Thoracic aorta (tissue), 2 donors: ENCODE measurements at places on chromosomes 7 and 10.
A peak's percentile ranks its signal among the peaks of the same experiment; 100 is the strongest.

DNA sequence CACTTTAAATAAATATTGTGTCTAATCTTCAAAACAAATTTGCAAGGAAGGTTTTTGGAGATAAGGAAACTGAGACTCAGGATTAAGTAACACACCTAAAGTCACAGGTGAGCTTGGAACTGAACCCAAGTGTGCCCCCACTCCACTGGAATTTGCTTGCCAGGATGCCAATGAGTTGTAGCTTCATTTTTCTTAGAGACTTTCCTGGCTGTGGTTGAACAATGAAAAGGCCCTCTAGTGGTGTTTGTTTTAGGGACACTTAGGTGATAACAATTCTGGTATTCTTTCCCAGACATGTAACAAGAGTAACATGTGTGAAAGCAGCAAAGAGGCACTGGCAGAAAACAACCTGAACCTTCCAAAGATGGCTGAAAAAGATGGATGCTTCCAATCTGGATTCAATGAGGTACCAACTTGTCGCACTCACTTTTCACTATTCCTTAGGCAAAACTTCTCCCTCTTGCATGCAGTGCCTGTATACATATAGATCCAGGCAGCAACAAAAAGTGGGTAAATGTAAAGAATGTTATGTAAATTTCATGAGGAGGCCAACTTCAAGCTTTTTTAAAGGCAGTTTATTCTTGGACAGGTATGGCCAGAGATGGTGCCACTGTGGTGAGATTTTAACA lies 1.5 kb downstream of the IL6 start:
- DNase-seq, result no peak

- no peak for DNase-seq
Observed at GRCh38 chr10:97684866-97685394, 2.1 kb downstream of the AVPI1 start.

GRCh38 chr7:32299133-32299702 lies 191.0 kb downstream of the LSM5 start:
- DNase-seq, result no peak

DNA sequence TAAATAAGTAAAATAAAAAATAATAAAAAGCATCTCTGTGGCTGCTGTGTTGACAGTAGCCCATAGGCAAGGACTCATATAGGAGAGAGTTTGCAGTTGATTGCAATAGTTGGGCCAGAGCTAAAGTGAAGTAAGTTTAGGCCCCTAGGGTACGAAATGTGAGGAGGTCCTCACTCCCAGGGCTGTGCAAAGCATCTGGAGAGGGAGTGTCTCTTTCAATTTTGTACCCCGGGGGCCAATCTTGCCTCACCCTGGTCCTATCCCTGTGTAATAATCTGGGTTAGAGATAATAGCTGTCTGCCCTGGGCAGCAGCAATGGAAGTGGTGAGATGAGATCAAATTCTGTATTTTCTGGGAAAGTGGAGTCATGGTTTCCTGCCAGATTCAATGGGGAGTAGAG lies 365.7 kb downstream of the GATA3 start:
- DNase-seq, result no peak

DNA sequence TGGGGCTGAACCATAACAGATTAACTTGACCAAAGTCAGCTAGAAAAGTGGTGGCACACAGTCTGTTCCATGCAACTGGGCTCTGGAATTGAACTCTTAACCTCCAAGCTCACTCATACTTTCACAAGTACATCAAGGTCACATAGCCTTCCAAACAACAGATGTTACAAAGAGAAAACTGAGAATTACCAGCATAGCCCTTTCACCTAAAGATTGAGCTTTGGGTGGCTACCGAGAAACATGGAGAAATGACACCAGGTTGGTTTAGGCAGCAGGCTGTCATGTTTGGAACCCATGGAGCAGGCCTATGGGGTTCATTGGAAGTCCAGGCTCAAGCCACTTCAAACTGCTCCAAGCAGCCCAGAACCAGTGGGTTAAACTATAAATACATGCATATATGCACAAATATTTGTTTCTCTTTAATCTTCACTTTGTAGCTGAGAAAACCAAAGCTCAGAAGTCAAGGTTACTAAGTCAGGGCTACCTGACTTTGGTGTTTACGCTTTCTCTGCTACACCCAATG lies 59.1 kb downstream of the MALSU1 start:
- no peak for DNase-seq

DNA sequence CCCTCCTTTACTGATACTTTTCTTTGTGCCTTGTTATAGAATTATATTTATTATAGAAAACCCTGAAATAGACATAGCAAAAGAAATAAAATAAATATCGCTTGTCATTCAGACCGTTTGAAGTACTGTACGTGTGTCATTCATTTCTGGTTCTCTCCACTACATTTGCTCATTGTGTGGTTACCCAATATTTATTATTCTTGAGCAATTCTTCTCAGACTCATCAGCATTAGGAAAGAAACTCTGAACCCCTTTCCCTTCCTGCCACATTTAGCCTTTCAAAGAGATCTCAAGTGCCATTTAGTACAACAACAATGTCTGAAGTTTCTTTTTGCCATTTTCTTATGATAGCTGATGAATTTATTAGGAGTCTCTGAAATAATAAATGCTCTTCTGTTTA lies 154.1 kb downstream of the KIAA1217 start:
- no peak for DNase-seq

DNA sequence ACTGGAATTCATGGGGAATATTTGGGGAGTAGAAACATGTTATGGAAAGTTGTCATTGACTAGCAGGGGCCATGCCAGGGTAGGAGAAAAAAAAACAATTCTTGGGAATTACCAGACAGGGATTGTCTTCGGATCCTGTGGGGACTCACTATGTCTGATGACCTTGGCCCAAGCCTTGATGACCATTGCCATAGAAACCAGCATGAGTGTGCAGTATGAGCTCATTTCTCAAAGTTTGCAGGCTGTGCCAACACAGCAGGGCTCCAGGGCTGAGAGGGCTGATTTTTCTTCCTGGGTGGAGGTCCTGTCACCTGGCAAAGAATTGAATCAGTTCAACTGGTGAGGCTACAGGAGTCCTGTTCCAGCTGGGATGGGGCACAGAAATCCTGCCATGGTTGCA lies 198.3 kb downstream of the ADRA2A start:
- no peak for DNase-seq

DNA sequence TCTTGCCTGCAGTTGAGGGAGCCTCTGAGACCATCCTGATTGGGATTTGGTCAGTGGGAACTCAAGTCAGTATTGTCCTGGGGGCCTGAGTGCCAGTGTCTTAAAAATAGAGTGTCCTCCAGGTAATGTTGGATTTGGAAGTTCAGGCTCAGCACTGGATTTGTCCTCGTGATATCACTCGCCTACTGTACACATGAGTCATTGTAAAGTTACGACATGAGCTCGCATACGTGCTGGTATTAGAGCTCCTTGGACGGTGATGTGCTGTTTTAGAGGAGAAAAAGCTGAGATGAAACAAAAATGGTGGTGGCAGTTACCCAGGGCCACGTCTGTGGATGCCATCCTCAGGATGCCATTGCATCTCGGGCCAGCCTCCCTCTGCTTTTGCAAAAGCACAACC lies 78.2 kb downstream of the MGMT start:
- DNase-seq, result no peak

DNA sequence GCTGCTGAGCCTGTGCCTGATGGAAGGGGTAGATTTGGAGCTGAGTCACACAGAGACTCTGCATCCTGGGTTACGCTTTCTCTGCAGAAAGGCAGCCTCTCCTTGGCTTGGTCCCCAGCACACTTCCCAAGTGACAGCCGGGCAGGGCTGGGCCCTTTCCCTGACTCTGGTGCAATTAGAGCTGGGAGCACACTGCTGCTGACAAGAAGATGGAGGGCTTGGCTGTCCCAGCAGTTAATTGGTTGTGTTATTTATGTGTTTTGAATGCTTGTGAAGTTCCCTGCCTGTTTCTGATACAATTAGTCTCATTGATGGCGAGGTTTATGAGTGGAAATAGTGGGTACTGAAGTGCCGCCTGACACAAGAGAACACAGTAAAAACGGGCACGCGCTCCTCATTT lies 123.6 kb downstream of the TCERG1L start:
- DNase-seq, result no peak

- no peak for DNase-seq
Observed at GRCh38 chr7:2809903-2810625, 34.0 kb downstream of the GNA12 start.

GRCh38 chr10:125084614-125085257 lies 75.6 kb downstream of the CTBP2 start:
- DNase-seq, result peak; percentile 54

- no peak for DNase-seq
Observed at GRCh38 chr10:33800986-33801385, 466.5 kb upstream of the NRP1 start.

DNA sequence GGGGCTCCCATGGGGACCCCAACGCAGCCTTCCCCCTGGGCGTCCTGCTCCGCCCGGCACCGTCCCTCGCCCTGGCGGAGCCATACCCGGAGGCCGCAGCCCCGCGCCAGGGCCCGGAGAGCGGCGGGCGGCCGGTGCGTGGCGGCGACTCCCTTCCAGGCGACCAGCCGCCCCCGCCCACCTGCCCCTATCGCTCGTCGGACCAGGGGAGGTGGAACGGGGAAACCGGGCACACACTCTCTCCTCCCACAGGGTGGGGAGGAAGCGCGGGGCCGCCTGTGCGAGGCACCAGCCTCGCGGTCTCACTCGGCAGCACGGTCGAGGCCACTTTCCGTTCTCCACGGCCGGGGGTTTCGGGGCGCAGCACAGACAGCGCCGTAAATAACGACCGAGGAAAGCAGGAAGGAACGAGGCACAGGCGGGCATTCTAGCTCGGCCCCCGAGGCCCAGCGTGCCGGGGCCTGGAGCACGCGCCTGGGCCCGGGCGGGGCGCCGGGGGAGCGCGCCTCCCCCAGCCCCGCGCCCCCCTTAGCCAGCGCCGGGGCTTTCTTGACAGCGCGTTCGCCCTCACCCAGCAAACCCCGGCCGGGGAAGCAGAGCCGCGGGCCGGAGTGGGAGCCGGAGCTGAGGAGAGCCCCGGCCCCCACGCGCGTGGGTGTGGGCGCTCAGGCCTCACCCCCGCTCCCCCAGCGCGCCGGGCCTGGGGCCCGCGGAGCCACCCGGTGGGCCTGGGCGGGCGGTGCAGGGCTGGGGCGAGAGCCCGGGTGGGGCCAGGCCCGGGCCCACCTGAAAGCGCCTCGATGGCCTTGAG lies 936 bp downstream of the IGF2BP3 start:
- DNase-seq, result no peak

GRCh38 chr7:150800581-150801241 lies at the start of gene TMEM176A:
Gene TMEM176A (plus strand): TSS chr7:150800769. CDS start chr7:150801551, 782 bp downstream.
- no peak for DNase-seq

DNA sequence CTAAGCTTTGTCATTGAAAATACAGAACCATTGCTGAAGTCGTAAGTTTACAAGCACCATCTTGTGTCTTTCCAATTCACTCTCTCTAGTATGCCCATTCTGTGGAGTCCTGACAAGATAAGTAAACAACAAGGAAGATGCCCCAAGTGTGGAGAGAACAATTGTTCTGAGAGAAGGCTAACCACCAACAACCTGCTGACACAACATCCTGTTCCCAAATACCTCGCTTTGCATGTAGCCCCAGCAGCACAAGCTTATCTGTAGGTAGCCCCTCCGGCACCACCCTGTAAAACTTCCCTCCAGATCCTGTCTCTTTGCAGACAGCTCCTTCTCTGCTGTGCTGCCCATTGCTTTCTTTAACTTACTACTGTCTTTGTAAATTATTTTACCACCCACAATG lies 233.3 kb upstream of the AOAH start:
- DNase-seq, result no peak

DNA sequence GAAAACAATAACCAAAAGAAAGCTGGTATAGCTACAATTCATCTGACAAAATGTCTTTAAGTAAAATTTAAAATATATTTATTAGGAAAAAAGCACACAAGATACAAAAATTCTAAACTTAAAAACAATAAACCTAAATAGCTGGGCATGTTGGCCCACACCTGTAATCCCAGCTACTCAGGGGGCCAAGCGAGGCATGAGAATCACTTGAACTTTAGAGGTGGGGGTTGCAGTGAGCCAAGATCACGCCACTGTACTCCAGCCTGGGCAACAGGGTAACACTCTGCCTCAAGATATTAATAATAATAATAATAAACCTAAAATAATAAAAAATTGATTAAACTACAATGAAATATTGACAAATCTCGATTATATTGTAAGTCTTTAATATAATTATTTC lies 77.8 kb upstream of the PDK4 start:
- DNase-seq, result no peak

- DNase-seq, result no peak
Observed at GRCh38 chr7:31948029-31948428, 122.2 kb downstream of the PDE1C start.

GRCh38 chr7:55589905-55590304 lies 17.6 kb upstream of the VOPP1 start:
- no peak for DNase-seq

DNA sequence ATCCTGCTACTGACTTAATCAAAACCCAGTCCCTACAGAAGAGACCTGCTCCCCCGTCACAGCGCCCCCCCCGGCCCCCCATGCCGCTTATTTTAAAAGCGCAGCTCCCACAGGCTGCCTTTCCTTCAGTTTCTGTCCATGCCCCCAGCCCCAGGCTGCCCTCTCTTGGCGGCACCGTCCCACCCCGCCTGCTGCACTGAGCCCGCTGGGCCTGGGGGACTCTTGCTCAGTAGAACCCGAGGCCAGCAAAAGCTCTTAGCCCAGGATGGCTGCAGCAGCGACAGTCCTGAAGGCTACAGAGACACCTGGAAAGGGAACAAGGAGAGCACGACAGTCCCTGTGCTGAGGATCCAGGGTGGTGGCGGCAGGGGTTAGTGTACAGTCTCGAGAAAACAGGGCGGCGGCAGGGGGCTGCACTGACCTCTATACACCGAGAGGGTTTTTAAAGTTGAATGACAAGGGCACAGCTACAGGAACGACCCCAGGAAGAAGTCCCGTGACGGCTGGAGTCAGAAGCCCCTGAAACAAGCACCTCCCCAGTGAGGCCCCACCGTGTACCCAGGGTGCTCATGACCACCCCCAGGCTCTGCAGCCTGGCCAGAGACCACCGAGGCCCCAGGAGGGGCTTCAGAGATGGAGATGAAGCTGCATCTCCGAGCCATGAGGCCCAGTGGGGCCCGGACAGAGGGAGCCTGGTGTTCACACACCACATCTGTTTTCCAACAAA lies 54.4 kb downstream of the ZRANB1 start:
- no peak for DNase-seq

GRCh38 chr7:141674702-141675101 lies 27.3 kb downstream of the DENND11 start:
- no peak for DNase-seq

GRCh38 chr7:144709066-144709465 lies 126.8 kb downstream of the TPK1 start:
- DNase-seq, result no peak

GRCh38 chr7:150371131-150371995 lies 2.7 kb downstream of the REPIN1 start:
- no peak for DNase-seq

DNA sequence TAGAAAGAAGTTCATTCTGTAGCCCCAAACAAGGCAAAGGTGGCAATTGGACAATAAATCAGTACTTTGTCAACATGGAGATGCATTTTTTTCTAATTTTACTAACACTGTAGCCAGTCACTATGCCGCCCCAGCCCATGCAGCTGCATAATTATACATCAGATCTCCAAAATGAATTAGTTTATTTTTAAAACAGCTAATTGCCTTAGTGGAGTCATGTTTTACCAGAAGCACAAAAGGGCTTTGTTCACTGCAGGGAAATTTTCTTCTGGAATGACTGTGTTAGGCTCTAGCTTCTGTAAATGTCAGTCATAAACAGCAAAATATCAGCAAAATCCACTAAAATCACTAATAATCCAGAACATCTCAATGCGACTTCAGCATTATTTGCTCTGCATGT lies 20.1 kb upstream of the HDAC9 start:
- DNase-seq, result no peak
